ENCODE measurements at places on chromosomes 1 and 21. TPM values are rescaled to one million over a fixed set of nuclear protein-coding genes. Genes with fewer than 3 reads are reported as not detected.

GFI1 gene
- 1.1 TPM for total RNA-seq

CAPN9 gene
- not detected for total RNA-seq

SLC5A3 gene
- total RNA-seq: 13.7 TPM

KCNN3 gene
- 1.3 TPM for total RNA-seq

NTRK1 gene
- 1.1 TPM for total RNA-seq

SPAG17 gene
- total RNA-seq: not detected

ZC3H12A gene
- total RNA-seq: 14.9 TPM

VHLL gene
- total RNA-seq: 0.19 TPM

NPPB gene
- total RNA-seq: 0.30 TPM

RAD54L gene
- 16.8 TPM for total RNA-seq
